Tibial artery (tissue), 4 donors: ENCODE measurements at places on chromosomes 12 and 14.

- peak; percentile 25 for DNase-seq
Measured at GRCh38 chr12:110636516-110636915, 22.6 kb downstream of the TCTN1 start.

- DNase-seq = no peak
Measured at GRCh38 chr12:43396671-43397070, 155.3 kb downstream of the ADAMTS20 start.

DNA sequence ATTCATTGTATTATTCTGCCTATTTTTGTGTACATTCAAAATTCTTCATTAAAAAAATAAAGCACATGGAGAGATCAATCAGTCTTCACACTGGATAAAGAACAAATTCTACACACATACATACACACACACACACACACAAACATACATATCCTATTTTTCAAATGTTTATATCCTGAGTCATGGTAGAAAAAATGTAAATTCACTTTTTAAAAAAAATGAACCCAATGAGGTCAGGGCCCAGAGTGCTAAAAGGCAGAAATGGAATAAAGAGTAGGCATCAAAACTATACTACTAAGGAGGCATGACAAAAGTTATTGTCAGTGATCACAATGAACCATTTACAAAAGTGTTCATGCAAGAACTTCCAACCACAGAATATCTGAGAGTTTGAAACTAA, 17.3 kb downstream of the GALC start:
- DNase-seq = no peak

DNA sequence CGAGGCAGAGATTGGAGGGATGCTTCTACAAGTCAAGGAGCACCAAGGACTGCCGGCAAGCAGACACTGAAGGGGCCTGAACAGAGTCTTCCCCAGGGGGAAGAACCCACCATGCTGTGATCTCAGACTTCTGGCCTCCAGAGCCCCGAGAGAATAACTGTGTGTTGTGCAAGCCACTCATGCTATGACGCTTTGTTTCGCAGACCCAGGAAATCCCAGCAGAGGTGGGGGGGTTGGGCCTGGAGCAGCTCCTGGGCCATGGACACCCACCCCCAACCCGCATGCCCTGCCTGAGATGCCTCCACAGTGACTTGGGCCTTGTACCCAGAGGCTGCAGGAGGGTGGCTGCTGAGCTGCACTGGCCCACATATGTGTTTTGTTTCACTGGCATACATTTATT, 31.2 kb downstream of the ARL6IP4 start:
- no peak for DNase-seq

- DNase-seq = peak; percentile 86
Measured at GRCh38 chr12:132593938-132594358, 16.4 kb downstream of the LRCOL1 start.
